ENCODE measurements at places on chromosomes 7 and 10.

- no peak for DNase-seq
These were observed 62.9 kb downstream of the ELMO1 start for GRCh38 chr7:37385787-37386186.

DNA sequence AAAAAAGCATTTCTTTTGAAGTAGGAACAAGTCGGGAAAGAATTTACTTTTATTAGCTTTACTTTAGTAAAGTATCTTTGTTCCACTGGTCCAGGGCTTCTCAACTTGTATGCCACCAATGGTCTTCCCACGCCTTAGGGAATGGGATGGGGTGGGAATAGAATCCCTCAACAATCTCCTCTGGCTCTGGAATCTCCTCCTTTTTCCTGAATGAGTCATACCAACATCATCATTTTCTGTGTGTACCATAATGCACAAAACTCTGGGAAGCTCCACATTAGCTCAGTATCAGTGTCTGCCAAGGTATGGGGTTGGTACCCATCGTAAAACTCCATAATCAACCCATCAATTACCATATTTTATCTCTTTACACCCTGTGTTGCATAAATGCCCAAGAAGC, 159.4 kb upstream of the BMPER start:
- DNase-seq = no peak

GRCh38 chr7:13540429-13540828, 449.0 kb downstream of the ETV1 start:
- DNase-seq = no peak

- no peak for DNase-seq
These were observed 317.9 kb upstream of the KLF6 start for GRCh38 chr10:4102802-4103344.

- DNase-seq = no peak
These were observed 436 bp upstream of the SLC25A13 start for GRCh38 chr7:96322373-96322695.

DNA sequence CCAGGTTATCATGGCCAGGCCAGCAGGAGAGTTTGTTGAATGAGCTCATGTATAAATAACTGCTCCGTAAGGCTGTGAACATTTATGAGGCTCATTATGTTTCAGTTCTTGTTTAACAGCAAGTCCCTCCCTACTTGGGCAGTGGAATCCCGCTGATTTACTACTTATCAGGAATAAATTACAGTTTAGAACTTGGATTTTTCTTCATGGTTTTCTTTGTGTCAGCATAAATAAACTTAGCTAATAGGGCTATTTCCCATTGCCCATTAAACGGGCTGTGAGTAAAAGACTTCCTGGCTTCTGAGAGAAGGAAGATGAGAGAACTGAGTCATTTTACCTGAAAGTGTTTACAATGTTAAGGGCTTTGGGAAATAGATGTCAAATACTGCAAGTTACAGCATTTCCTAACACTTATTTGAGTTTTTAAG, 701.6 kb upstream of the ANKRD30A start:
- DNase-seq = no peak

DNA sequence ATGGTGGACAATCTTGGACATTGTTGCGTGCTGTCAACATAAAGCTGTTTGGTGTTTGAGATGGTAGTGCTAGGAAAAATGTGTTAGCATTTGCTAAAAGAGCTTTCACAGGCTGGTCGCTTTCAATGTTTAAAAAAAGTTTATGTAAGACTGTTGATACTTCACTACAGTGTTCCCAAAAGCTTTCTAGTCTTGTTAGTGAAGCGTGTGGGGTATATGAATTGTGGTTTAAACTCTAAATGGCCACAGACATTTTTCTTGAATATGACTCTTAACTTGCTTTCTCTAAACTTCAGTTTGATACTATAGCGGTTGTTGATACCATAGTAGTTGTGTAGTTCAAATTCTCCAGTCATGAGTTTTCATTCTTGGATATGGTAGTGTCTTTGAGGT, 44.9 kb downstream of the MCU start:
- DNase-seq = no peak

GRCh38 chr7:128948312-128948973, 10.7 kb downstream of the IRF5 start:
- DNase-seq = no peak

GRCh38 chr7:130896898-130897514, 163.0 kb upstream of the KLF14 start:
- peak; percentile 80 for DNase-seq

- DNase-seq = peak; percentile 31
These were observed 626 bp upstream of the BMS1 start for GRCh38 chr10:42781893-42782445.

- DNase-seq = peak; percentile 57
These were observed 534.1 kb downstream of the SDK1 start for GRCh38 chr7:3835109-3835508.

GRCh38 chr10:92184977-92185376, 105.9 kb downstream of the CPEB3 start:
- no peak for DNase-seq

DNA sequence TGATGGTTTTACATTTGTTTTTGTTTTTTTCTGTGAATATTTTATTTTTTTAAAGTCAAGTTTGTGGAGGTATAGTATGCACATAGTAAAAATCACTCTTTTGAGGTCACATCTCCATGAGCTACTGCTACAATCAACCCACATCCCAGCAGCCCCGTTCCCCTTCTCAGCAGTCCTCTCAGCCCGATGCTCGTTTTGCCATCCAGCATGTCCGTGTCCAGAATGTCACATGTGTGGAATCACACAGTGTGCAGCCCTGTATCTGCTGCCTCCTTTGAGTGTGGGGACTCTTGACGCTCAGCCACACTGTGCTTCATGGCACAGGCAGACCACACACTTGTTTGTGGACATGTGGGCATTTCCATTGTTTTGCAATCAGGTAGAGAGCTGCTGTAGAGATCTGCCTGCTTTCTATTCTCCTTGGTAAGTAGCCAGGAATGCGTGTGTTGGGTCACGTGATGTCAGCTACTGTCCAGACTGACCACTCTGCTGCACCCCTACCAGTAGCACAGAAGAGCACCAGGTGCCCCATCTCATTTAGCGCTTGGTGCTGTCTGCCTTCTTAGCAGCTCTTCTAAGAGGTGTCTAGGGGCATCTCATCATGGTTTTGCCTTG, 71.6 kb upstream of the CAMK2B start:
- no peak for DNase-seq

DNA sequence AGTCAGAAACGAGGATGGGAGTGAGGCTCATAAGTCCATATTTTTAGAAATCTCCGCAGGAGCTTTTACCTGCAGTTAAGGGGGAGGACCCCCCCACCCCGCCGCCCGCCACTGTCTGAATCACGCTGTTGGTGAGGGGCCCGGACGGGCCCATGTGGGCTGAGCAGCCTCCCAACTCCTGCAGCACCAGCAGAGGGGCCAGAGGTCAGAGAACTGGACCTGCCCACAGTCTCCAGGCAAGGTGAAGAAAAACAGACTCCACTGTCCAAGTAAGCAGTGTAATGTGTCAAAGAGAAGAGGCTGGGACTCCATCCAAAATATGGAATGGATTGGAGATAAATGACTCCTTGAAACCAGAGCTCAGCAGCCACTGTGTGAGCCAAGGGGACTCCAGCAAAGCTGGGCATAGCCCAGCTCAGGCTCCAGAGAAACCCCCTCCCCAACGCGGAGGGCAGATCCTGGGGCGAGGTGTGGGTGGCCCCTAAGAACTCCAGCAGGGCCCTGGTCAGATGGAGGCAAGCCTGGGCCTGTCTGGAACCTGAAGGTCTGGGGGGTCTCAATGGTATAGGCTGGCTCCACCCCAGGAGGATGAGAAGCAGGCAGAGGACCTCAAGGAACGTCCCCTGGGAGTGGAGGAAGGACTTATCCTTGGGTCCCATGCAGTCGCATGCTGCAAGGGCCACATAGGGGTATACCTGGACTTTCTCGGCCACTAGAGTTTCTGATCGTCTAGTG, 128.5 kb upstream of the TNS3 start:
- DNase-seq = no peak

- DNase-seq = no peak
These were observed 24.4 kb upstream of the ZMIZ2 start for GRCh38 chr7:44724276-44724675.

DNA sequence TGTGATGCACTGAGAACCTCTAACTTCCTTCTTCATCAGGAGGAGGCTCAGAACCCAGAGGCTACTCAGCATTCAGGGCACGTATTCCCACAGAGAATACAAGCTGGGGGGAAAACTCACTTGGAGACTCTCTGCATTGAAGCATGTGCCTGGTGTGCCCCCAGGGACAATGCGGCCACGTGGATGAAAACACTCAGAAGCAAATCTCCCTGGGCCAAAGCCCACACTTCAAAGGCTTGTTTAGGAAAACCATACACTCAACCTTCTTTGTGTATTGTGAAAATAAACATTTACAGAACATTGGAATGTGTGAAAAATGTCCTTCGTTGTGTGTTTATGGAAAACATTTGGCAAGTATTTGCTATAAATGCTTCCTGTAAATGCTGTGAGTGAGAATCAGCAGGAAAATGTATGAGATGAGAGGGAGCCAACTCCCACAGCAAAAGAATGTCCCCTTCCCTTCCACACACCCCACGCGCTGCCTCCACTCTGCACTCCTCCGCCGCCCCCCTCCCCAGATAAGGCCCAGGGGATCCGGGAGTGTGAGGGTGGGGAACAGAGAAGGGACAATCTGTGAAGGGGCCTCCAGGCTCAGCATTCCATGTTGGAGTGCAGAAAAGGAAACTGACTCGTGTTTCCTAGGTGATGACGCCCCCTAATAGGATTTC, 339.5 kb downstream of the ELMO1 start:
- DNase-seq = no peak

DNA sequence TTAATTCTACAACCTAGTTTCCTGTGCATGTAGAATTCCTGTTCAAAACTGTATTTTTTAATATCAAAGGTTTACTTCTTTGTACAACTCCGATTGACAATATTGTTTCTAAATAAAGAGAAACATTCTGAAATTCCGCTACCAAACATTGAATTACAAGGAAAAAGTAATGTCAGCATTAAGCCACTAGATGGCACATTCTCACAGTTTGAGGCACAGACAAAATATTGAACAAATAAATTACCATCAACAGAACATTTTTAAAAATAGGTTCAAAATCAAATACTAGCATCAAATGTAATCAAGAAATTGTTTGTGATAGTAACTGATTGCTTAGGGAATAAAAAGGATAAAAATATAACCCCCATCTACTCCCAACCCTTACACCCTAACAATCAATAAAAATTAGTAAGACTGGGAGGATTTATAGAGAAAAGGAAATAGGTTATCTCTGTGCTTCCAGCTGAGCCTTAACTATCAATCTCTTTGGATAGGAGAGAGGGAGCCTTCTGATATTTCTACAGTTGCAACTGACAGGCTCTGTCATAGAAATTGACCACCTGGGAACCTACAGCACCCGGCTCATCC, 86.6 kb upstream of the C7orf33 start:
- no peak for DNase-seq

GRCh38 chr7:139180700-139181311, 50.2 kb upstream of the UBN2 start:
- no peak for DNase-seq

- DNase-seq = no peak
These were observed 131.0 kb upstream of the BET1 start for GRCh38 chr7:94135180-94135579.

- no peak for DNase-seq
These were observed 88.6 kb downstream of the RNF216 start for GRCh38 chr7:5692845-5693278.

DNA sequence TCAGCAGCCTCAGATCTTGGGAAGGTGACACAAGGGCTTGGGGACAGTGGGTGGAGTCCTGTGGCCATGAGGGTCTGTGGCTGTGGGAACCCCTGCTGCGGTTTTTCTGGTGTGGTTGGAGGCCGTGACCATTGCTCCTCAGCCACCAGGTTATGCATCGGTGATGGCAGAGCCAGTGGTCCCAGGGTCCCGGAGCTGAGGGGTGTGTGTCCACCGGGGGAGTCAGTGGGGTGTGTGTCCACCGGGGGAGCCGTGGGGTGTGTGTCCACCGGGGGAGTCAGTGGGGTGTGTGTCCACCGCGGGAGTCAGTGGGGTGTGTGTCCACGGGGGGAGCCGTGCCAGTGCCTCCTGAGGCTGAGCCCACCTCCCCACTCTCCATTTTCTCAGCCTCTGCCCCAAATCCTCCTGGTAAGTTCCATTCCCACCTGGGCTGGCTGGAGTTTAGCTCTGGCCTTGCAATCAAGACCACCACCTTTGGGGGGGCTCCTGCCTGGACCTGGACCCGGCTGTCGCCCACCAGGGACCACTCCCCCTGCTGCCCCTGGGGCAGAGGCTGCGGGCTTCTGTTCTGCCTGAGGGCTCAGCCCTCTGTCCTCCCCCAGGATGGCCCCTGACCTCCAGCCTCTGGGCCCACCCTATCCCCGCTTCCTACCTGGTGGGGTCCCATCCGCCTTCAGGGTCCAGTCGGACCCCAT, 143.5 kb downstream of the ELFN1 start:
- DNase-seq = no peak

- no peak for DNase-seq
These were observed 9.0 kb downstream of the NRBF2 start for GRCh38 chr10:63142136-63142535.

- DNase-seq = no peak
These were observed 47.1 kb downstream of the MKLN1 start for GRCh38 chr7:131374821-131375220.

DNA sequence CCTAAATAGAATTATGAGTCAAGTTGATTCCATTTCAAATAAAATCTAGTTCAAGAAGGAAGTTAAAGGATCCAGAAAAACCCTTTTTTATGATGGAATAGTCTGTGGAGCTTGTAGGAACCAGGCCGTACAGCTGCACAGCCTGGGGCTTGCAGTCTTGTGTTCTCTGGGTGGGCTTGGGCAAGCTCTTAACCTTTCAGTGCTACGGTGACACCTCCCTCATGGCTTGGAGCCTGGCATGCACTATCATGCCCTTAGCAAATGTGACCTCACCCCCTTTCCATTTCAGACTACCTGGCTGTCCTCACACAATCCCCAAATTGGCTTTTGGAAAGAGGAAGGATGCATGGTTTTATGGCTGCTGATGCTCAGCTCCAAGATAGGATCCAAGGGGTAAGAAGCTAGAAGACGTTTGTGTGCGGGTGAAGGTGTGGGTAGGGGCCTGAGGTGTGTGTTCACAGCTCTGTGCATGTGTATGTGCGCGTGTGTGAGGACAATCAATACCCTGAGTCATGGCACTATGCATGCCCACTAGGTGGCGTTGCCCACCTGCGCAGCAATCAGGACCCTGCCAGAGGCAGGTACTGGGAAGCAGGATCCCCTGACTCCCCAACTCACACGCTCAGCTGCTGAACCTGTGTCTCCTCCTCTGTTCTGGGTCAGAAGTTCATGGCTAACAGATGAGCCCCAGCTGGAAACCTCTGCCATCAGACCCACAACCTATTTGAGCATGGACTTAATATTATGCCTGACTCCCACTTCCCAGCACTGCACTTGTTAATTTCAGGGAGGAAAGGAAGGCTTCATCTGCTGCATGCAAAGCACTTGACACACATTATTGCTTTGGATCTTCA, 113.4 kb downstream of the PTPN20 start:
- DNase-seq = peak; percentile 66

DNA sequence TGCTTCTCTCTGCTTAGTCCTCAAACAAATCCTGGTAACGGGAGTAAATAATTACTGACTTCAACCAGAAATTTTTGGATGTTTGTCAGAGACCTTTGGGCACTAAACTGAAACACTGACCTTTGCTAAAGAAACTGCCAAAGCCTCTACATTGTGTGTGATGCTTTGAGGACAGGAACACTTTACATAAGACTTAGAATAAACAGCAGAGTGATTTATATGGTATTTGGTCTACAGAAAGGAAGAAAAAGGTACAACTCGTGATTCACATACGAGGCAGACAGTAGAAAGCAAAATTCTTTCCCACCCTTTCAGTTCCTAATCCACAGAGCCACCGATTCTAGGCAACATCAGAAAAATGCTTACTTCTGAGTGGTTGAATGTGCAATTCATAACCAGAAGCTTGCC, 59.8 kb downstream of the SLC16A12 start:
- no peak for DNase-seq
